AG04450 (cell line): ENCODE measurements at places on chromosomes 7 and 10.

DNA sequence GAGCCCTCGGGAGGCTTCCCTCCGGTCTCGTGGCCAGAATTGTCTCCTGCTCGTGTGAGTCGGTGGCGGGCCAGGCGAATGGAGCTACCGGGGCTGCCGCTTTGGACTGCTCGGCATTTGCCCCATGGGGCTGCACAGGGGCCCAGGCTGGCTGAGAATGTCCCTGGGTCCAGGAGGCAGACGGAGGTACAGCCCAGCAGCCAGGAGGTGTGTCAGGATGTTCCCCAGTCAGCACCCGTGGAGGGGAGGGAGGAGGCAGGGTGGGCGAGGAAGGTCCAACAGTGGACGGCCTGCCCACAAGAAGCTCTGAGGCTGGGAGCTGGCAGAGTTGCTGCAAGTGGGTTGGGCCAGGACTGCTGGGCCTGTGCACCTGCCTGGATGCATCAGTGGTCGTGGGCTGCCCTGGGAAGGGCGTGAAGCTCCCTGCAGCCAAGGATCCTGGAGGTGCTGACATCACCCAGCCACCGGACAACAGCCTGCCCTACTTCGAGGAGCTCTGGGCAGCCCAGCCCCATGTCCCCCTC is 46.4 kb downstream of the PDGFA start:
- DNase-seq, result no peak

DNA sequence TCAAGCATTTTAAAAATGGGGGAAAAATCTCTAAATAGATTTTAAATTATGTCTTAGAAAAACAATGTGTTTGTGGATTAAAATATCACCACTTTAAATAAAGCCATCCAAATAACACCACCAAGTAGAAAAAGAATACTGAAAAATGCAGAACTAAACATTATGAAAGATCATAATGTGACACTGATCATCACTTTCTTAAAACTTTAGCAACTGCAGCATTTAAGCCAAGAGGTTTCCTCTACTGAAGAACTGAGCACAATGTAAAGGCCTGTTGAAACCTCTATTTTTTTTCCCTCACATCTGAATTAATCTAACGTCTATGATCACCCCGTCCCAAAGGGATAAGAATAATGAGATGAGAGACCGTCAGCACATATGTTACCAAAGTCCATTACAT is 18.6 kb downstream of the MINDY3 start:
- no peak for DNase-seq

DNA sequence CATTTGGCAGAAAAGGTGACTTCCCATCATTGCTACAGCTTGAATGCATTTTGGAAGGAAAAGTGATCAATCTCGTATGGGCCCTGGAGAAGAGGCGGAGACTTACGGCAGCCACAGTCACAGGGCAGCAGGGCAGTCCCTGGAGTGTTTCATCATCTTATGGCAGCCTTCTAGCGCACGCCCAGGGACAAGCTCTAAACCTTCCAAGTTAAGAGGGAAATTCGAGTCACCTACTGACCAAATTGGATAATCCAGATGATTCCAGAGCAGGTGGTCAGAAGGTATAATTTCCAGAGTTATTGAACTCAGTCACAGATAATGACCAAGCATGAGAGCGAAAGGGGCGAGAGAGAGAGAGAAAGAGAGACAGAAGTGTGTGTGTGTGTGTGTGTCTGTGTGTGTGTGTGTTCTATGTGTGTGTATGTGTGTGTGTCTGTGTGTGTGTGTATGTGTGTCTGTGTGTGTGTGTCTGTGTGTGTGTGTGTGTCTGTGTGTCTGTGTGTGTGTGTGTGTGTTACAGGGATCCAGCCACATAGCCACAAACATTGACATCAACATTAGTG is 123.7 kb upstream of the ADAM12 start:
- no peak for DNase-seq

GRCh38 chr10:124196659-124197058 is 103.3 kb upstream of the CHST15 start:
- no peak for DNase-seq

GRCh38 chr10:129711291-129711690 is 244.2 kb downstream of the MGMT start:
- no peak for DNase-seq

DNA sequence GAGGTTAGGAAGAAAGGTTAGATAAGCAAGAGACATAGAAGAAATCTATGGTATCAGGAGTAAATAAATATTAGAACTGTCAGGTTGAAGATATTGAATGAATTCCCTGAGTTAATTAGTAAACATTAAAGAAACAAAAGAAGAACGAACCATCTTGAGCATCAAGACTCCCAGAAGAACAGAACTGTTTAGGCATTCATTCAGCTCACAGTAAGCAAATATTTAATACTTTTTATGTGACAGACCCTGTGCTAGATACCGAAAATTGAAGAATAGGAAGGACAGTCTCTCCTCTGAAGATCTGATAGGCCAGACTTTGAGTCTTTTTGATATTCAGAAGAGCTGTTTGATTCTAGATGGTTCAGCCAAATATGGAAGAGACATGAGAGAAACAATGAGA is 731.5 kb downstream of the XPNPEP1 start:
- no peak for DNase-seq

- DNase-seq, result no peak
Observed at GRCh38 chr10:132135053-132135872, 51.5 kb upstream of the DPYSL4 start.

GRCh38 chr10:118958984-118959925 is 70.3 kb upstream of the NANOS1 start:
- DNase-seq, result no peak

DNA sequence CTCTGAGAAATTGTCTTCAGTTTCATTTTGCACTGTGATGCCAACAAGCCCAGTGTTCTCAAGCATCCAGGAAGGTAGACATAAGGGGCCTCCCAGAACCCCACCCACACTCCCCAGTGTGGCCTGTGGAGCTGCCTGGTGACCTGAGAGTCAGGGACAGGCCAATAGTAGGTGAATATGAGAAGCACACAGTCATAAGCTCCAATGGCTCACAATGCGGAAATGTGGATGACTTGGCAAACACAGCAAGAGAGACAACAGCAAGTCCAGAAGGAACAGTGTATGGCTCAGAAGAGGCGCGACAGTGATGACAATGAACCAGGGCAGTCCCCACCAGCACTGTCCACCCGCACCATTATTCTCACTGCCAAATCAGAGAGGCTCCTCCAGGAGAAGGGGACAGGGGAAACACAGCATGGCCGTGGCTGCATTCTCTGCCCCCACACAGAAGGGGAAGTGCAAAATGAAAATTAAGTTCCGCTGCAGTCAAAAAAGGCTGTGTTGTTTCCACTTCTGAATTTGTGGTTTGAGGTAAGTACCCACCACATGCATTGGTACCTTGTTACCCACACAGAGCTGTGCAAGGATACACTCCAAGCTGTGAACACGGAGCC is 419.8 kb downstream of the GRID1 start:
- DNase-seq, result no peak

GRCh38 chr7:118350260-118350659 is 125.8 kb downstream of the ANKRD7 start:
- DNase-seq, result no peak

- no peak for DNase-seq
Observed at GRCh38 chr7:101941481-101942383, 124.3 kb downstream of the CUX1 start.
